ENCODE measurements at places on chromosomes 5 and 9.
A peak's percentile ranks its signal among the peaks of the same experiment; 100 is the strongest.

GRCh38 chr5:24135536-24135935, 509.2 kb downstream of the CDH10 start:
- no peak for DNase-seq

- DNase-seq: peak; percentile 50
Observed at GRCh38 chr5:172862165-172862801, 28.2 kb downstream of the ERGIC1 start.

GRCh38 chr5:116652903-116653302, 78.3 kb upstream of the SEMA6A start:
- no peak for DNase-seq

- DNase-seq: peak; percentile 42
Observed at GRCh38 chr9:22088717-22089061, 79.6 kb upstream of the CDKN2B start.

DNA sequence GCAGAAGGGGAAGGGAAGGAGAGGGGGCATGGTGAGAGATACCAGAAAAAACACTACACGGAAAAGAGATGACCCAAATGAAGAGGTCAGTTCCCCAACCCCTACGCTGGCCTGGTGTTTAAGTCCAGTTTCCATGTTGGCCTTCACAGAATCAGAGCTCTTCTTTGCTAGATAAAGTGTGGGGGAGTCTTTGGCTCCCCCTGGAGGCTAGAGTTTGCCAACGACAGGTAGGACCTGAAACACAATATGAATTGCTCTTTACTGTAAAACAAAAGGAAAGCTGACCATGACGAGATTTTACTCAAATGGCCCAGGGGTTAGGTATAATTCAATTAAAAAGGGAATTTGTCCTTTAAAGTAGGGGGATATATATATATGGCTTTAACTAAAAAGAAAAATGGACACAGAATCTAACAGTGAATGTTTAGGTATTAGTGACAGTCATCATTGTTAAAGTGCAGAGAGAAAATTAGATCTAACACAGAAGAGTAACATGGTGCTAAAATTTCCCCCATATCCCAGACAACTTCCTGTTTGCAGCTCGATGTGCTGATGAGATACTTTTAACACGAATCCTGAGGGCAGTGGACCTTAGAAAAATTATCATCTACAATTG, 92.0 kb downstream of the SV2C start:
- DNase-seq: peak; percentile 47

DNA sequence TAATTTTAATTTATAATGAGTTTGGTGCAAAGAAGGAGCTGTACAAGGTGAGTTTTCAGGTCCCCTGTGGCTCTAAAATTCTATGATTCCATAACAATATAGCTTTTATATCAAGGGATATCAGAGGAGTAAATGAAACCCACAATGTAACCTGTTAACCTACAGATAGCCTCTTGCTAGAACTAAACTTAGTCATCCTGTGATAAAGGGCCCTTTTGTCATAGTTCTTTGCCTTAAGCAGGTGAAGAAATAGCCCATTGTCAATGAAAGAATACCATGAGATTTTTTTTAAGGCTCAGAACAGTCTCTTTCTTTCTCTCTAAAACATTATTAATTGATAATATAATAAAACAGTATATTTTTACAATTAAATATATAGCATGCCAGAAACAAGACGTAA, 127.8 kb downstream of the NFIB start:
- DNase-seq: no peak

DNA sequence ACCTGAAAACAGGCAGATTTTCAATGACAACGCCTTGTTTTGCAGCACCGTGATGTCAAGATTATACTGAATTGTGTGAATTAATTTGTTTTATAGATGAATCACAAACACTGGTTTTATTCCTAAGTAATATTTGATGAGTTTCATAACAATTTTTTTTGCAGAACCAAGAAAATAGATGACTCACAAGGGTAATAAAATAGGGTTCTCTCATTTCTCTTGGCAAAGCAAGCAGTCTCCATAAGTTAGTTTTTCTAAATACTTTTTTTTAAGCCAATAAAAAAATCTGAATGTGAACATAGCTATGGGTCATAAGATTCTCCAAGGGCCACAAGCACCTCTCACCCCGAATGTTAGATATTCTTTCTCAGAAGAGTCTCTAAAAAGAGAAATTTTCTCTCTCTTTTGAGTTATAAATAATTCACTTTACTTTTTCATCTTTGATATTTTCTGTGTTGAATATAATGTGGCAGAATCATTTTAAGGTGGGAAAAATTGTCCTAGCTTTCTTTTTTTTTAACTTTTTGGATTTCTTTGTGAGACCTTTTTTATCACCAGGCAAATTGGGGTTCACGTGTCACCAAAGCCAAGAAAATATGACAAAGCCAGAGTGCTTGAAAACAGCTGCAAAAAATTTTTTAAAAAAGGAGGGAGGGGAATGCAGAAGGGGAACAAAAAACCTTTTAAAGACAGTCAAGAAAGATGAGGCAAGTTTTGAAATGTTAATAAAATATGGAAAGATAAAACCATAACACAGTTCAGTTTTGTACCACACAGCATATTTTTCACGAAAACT, 174.6 kb upstream of the DAPK1 start:
- peak; percentile 47 for DNase-seq

Measured in M059J (cell line).